Stimulated activated CD4-positive, alpha-beta T cell treated with anti-CD3 and anti-CD28 coated beads, Interleukin-2, amount 100 ng/mL, for 24 hours (primary cell): ENCODE measurements at places on chromosomes 11 and 22.

GRCh38 chr22:41380993-41381328 is 781 bp upstream of the TEF start:
- DNase-seq = no peak

GRCh38 chr22:24133187-24133965 is 47.9 kb upstream of the SUSD2 start:
- DNase-seq = no peak

- no peak for DNase-seq
Measured at GRCh38 chr11:3153291-3153861, 11.7 kb downstream of the OSBPL5 start.

- DNase-seq = no peak
Measured at GRCh38 chr22:37504964-37505363, 14.3 kb downstream of the CARD10 start.

DNA sequence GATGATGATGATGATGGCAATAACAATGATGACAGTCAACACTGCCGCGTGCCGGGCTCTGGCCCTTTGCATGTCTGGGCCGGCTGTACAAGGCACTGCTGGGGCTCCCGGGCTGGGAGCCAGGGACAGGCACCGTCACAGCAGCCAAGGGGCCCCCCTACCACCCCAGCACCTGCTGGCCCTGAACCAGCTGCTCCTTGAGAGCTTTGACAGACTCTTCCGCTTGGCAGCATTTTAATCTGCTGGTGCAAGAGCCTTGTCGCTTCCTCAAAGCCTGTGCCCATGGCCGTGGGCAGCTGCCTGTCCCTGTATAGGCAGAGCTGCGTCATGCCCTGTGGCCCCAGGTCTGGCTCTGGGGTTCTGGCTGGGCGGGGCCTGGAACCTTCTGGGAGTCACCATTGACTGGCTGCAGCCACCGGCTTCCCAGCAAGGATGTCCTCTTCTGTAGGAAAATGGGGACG is 12.9 kb upstream of the MUC6 start:
- DNase-seq = no peak

DNA sequence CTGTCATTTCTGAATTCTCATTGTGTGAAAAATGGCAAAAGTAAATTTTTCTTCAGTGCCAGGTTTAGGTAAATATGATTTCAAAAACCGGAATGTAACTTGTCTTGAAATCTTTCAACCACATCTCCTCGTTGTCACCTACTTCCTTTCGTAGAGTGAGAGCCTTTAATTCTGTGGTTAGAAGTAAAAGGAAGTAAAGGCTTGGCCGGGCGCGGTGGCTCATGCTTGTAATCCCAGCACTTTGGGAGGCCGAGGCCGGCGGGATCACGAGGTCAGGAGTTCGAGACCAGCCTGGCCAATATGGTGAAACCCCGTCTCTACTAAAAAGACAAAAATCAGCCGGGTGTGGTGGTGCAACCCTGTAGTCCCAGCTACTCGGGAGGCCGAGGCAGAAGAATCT is 29.8 kb downstream of the SGSM3 start:
- DNase-seq = peak; percentile 50

DNA sequence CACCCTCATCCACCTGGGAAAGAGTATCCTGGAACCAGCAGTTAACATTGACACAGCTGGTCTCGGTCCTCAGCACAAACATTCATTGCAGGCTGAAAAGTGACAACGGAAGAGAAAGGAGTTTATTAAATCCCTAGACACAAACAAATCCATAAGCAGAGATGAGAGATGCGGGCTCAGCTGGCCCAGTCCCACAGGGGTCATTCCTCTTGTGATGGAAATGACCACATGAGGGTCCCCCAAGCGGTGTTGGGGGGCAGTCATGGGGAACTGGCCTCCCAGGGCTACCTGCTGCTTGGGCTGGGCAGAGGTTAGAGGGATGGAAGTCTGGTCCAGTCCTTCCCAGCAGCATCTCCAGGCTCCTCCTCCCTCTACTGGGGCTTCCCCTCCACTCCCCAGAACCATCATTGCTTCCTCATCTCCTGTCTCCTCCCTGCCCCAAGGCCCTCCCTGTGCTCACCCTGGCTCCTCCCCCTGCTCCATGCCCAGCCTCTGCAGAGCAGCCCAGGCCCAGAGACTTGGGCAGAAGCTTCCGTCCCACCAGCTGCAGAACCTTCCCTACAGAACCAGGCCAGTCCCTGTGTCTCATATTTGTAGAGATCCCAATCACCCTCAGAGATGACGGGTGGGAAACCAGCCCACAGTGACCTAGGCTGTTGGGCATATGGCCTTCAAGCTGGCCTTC is 5.4 kb upstream of the IGLL5 start:
- peak; percentile 16 for DNase-seq

DNA sequence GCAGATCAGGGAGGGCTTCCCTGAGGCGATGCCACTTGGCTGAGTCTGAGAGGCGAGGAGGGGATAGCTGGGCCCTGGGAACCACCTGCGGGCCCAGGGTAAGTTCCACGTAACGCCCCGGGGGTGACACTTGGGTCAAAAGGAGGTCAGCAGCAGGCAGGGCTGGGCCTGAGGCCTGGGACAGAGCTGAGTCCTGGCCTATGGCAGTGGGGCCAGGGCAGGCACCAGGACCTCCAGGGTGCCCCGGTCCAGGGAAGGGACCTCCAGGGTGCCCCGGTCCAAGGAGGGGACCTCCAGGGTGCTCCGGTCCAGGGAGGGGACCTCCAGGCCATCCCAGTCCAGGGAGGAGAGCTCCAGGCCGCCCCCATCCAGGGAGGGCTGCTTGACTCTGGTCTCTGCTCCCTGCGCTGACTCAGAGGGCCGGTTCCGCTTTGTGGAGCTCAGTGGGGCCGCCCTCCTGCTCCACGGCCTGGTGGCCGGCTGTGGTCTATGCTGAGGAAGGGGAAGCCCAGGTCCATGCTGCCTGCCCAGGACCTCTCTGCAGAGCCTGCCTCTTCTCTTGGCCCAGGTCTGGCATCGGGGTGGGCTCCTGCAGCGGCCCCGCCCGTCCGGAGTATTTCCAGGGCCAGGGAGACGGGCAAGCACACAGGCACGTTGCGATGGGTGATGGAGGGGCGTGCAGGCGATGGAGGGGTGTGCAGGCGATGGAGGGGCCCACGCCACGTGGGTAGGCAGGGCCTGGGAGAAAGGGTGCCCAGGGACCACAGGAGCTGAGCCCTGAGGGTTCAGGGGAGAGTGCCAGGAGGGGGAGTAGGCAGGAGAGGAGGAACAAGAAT is 19.5 kb upstream of the WNT7B start:
- DNase-seq = no peak

GRCh38 chr11:64544616-64545296 is 46.3 kb upstream of the SLC22A12 start:
- no peak for DNase-seq

- DNase-seq = no peak
Measured at GRCh38 chr22:40605761-40606160, 30.8 kb downstream of the MRTFA start.

GRCh38 chr22:35154937-35155387 is 89.0 kb downstream of the ISX start:
- DNase-seq = peak; percentile 37
